ENCODE measurements at places on chromosomes 13 and 19.

DNA sequence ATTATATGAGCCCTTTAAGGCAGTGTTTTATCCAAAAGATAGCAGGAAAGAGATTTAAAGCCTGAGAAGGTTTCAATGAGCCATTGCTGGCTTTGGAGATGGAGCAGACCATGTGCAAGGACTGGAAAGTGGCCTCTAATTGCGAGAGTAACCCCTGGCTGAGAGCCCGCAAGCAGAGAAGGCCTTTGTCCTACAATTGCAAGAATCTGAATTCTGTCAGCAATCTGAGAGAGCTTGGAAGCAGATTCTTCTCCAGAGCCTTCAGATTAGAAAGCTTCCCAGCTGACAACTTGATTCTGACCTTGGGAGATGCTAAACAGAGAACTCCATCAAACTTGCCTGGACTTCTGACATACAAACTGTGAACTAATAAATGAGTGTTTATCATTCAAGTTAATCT, 528.7 kb upstream of the KLF12 start:
- DNase-seq, result no peak

GRCh38 chr19:40689339-40690049, 957 bp downstream of the NUMBL start:
- DNase-seq, result peak; percentile 43

DNA sequence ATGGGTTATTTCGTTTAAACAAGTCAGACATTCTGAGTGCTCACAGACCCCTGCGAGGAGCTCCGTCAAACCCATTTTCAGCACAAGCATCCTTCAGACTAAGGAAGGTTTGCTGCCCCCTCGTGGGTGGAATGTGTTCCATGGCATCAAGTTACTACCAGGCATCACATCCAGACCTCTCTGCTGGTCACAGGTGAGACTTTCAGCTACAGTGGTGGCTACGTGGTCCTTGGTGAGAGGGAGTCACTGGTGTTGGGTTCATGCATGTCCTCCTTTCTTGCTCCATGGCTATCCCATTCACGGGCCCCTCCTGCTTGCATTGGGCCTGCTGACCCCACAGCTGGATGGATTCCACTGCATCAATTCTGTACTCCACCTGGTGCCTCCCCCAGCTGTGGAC, 9.1 kb upstream of the LILRB5 start:
- DNase-seq, result peak; percentile 75

- DNase-seq, result peak; percentile 79
Observed at GRCh38 chr19:40365613-40366401, 17.3 kb downstream of the PLD3 start.

GRCh38 chr13:107864543-107865317, 350.6 kb downstream of the LIG4 start:
- no peak for DNase-seq

GRCh38 chr13:31638577-31638976, 100.7 kb upstream of the RXFP2 start:
- no peak for DNase-seq

DNA sequence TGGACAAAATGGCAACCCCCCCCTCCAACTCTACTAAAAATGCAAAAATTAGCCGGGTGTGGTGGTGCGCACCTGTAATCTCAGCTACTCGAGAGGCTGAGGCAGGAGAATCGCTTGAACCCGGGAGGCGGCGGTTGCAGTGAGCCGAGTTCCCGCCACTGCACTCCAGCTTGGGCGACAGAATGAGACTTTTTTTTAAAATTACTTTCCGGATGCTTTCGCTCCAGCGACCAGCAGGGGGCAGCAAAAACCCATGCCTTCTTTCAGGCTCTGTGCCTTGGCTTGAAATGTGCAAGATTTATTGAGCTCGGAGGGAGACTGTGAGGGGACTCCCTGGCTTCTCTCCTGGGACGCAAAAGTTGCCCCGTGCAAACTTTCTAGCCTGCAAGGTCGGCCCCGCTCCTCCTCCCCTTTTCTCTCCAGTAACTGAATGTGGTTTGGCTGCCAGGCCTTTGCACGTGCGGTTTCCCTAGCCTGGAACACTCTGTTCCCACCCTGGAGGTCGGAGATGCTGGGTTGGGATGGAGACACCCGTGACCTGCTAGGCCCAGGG, 61.4 kb upstream of the NFIC start:
- peak; percentile 82 for DNase-seq

- no peak for DNase-seq
Observed at GRCh38 chr13:106350208-106350607, 185.3 kb downstream of the EFNB2 start.

DNA sequence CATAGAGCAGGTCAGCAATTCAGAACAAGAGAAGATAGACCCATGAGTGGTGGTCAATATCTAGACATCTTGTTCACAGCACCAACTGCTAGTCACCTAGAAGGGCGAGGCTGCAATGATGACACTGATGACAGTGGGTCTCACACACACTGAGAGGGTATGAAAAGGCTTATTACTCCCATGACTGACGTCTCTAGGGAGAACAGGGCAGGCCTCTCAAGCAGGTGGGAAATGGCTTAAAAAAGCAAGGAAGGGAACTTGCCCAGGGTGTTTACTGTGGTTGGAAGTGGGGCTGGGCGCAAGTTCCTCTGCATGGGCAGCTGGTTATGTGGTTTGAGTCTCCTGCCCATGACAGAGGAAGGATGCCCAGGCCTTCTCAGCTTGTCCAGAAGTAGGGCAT, 33.8 kb downstream of the ZNF44 start:
- no peak for DNase-seq

DNA sequence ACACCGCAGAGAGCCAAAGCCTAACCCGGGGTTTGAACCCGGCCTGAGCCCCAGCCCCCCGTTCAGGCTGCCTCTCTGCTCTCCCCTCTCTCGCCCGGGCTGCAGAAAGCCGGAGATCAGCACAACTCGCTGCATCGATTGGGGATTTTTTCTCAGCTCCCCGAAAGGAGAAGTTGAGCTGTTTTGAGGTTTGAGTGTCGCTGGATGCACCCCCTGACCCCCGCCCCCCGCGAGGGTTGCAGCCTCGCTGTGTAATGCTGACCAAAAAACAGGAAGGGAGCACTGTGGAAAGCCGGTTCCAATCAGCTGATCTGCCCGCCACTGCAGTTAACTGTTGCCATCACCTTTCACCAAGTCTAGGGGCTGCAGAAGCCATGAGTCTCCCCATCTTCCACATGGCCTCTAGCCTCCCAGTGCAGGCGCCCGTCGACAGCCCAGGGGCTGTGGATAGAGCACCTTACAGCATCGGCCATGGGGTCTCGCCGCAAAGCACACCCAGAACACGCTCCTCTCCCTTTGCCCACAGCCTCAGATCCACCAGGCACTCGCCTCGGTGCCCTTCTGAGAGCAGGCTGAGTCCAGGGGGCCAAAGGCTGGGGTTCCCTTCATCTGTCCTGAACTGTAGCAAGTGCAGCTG, 34.5 kb downstream of the MYO9B start:
- DNase-seq, result peak; percentile 84

- no peak for DNase-seq
Observed at GRCh38 chr19:23547156-23547555, 139.9 kb downstream of the ZNF675 start.

- no peak for DNase-seq
Observed at GRCh38 chr13:41056194-41056593, 5.1 kb upstream of the WBP4 start.

GRCh38 chr19:38597075-38597474, 20.7 kb downstream of the MAP4K1 start:
- DNase-seq, result no peak

- DNase-seq, result no peak
Observed at GRCh38 chr13:100794575-100794974, 120.0 kb upstream of the TMTC4 start.

DNA sequence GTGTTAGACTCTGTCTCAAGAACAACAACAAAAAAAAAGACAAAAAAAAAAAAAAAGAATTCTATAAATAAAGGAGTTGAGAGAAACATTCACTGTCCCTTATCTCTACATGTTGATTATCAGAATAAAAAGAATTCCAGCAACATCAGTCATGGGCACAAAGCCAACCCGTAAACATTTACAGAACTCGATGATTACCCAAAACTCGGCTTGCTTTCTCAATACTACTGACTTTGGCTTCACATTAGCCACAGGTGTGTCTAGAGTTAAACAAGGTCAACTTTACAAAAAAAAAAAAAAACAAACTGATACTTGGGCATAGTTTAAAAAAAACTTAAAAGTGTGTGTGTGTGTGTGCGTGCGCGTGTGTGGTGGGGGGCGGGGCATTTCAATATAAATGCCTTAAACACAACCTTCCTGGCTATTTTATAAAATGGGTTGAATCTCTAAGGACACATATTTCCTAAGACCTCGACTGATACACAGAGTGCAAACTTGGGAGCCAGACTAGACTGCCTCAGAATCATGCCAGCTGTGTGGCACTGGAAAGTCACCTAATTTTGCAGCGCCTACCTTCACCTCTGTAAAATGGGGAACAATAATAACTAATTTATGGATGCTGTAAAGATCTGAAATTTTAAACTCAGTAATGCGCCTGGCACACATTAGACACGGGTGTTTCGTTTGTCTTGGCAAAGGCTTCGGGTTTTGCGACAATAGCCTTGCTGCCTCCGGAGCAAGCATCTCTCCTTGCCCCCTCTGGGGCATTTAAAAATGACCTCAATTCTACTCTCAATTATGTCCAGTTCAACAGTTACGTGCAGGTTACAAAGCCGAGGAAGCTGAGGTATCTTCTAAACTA, 922 bp downstream of the EBPL start:
- no peak for DNase-seq

Measured in tibial artery (tissue), 4 donors.